ENCODE measurements at places on chromosomes 6 and 20. TPM values are rescaled to one million over a fixed set of nuclear protein-coding genes. Genes with fewer than 3 reads are reported as not detected.

HLA-DMB gene
- total RNA-seq, result 587 TPM

STAU1 gene
- total RNA-seq, result 42.9 TPM

WFDC2 gene
- 1.0 TPM for total RNA-seq

HAO1 gene
- not detected for total RNA-seq

SULF2 gene
- 1.7 TPM for total RNA-seq

DNA sequence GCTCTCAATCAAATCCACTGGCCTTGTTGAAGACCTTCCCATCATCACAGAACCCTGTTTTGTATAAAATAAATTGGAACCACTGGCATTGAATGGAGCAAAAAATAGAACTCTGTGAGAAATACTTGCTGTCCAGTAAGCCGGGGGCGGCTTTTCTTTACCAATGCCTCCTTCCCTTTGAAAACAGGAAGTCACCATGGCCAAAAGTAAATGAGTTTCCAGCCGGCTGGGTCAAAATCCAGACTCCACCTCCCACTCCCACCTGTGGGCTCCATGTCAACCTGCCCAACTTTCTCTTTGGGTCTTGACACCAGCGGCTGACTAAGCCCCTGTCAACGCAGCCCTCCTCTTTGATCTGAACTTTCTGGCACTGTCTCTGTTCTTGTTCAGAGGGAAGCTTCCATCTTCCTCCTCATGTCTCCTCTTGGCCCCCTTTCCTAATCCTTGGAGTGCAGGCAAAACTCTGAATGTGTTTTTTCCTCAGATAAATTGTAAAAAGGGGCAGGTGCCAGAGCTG lies 95.2 kb downstream of the TFAP2C start:
- H3K27ac ChIP-seq, result no peak overlapping the region
- no peaks in the 10 kb centered on the region for H3K27me3 ChIP-seq
- peaks cover 4% of the 10 kb centered on the region for H3K4me1 ChIP-seq
- H3K4me3 ChIP-seq, result no peak overlapping the region

GRCh38 chr20:38337561-38338140 lies 8.6 kb upstream of the LBP start:
- no peak overlapping the region for H3K4me3 ChIP-seq
- no peaks in the 10 kb centered on the region for H3K4me1 ChIP-seq
- no peaks in the 10 kb centered on the region for H3K27me3 ChIP-seq
- no peak overlapping the region for H3K27ac ChIP-seq
- no peak for DNase-seq
- H3K36me3 ChIP-seq, result no peaks in the 10 kb centered on the region

DNA sequence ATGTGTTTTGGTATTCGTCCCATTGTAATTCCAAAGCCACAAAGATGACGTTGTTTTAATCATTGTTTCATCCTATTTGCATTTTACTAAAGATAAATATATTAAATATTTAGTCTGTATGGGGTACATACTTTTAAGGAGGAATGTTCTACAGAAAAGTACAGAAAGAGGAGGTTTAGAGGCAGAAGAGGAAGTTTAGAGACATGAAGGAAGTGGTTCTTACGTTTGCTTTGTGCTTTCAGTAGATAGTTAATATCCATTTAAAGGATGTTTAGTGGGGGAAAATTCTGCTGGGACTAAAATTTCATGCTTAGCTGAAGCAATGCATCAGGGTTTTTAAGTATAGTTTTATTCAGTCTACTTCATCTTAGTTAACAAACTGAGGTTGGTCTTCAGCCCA lies 116.6 kb downstream of the CRYBG1 start:
- H3K27ac ChIP-seq, result no peak overlapping the region
- no peaks in the 10 kb centered on the region for H3K27me3 ChIP-seq
- no peaks in the 10 kb centered on the region for H3K36me3 ChIP-seq
- H3K4me1 ChIP-seq, result peaks cover 8% of the 10 kb centered on the region

DNA sequence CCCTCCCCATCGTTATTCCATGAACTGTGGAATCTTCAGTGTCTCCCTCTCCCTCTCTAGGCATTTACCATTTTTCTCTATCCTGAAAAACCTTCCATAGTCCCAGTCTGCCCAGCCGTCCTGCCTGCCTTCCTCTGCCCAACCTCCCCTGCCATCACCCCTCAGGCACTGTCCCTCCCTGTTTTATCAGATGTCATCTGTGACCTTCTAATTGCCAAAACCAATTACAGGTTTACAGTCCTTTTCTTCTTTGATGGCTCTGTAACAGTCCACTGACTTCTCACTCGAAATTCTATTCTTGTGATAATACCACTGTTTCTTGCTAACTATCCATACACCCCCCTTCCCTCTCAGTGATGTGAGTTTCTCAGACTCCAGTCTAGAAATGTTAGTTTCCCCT lies 2.3 kb upstream of the SLC23A2 start:
- no peak overlapping the region for H3K27ac ChIP-seq
- no peak overlapping the region for H3K4me3 ChIP-seq
- H3K27me3 ChIP-seq, result no peaks in the 10 kb centered on the region
- peaks cover 24% of the 10 kb centered on the region for H3K4me1 ChIP-seq

- H3K4me1 ChIP-seq, result peaks cover 10% of the 10 kb centered on the region
- H3K27ac ChIP-seq, result no peak overlapping the region
- no peaks in the 10 kb centered on the region for H3K36me3 ChIP-seq
- DNase-seq, result no peak
- peaks cover 27% of the 10 kb centered on the region for H3K27me3 ChIP-seq
These were observed 2.9 kb downstream of the ISM1 start for GRCh38 chr20:13223736-13224520.

DNA sequence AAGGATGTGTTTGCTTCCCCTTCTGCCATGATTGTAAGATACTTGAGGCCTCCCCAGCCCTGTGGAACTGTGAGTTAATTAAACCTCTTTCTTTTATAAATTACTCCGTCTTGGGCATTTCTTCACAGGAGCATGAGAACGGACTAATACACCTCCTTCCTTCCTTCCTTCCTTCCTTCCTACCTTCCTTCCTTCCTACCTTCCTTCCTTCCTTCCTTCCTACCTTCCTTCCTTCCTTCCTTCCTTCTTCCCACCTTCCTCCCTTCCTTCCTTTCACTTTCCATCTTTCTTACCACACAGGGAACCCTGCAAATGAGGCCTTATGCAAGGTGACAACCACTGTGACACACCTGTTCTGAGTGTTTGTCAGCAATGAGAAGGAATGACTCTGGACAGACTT lies 141.3 kb upstream of the EXOC2 start:
- DNase-seq, result no peak
- H3K36me3 ChIP-seq, result no peaks in the 10 kb centered on the region
- no peak overlapping the region for H3K4me3 ChIP-seq
- H3K27me3 ChIP-seq, result no peaks in the 10 kb centered on the region
- H3K4me1 ChIP-seq, result peaks cover 14% of the 10 kb centered on the region
- peak overlapping the region; percentile 36 for H3K27ac ChIP-seq

DNA sequence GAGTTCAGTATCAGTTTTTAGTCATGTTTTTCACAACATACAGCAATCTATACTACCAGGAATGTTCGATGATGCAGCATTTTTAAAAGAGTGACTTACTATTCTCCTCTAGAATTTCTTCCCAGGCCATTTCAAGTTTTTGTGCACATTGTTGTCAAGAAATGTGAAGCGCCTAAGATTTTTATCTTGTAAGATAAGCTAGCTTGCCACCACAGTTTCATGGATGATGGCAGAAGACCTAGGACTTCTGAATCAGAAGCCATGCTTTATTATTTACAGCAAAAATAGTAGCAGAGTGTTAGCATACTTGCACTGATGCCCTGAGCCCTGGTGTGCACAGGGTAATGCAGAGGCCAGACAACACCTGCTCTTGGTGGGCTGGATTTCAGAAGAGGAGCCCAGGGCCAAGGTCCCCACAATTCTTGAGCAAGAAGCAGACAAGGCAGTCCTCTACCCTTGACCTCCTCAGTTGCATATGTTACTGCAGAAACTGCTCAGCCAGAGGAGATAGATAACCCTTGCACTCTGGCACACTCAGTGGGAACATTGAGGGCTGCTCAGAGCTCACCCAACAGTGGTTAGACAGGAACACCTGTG lies 99.2 kb downstream of the QKI start:
- no peak overlapping the region for H3K4me3 ChIP-seq
- H3K36me3 ChIP-seq, result no peaks in the 10 kb centered on the region
- no peak overlapping the region for H3K27ac ChIP-seq
- H3K27me3 ChIP-seq, result no peaks in the 10 kb centered on the region
- no peaks in the 10 kb centered on the region for H3K4me1 ChIP-seq
- no peak for DNase-seq
